AG09309 (cell line): ENCODE measurements at places on chromosomes 16 and 17.

DNA sequence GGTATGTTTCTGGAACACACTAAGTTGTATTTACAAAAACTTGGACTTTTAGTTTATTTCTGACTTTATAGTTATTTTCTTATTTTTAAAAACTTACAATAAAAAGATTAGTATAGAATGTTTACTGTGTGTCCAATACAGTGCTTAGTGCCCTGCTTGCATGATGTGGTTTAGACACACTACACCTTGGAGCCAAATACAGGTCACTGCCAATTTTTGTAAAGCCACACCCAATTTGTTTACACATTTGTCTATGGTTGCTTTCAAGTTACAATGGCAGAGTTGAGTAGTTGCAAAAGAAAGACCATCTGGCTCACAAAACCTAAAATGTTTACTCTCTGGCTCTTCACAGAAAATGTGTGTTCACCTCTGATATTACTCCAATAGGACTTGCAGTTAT lies 807.1 kb downstream of the KCNJ2 start:
- DNase-seq: no peak

- no peak for DNase-seq
These were observed 376.1 kb upstream of the ERCC4 start for GRCh38 chr16:13543850-13544249.

GRCh38 chr16:49179714-49180330 lies 101.8 kb downstream of the CBLN1 start:
- no peak for DNase-seq

GRCh38 chr17:17960500-17961030 lies 11.6 kb downstream of the TOM1L2 start:
- no peak for DNase-seq

- no peak for DNase-seq
These were observed 8.5 kb downstream of the GAA start for GRCh38 chr17:80109713-80110446.

DNA sequence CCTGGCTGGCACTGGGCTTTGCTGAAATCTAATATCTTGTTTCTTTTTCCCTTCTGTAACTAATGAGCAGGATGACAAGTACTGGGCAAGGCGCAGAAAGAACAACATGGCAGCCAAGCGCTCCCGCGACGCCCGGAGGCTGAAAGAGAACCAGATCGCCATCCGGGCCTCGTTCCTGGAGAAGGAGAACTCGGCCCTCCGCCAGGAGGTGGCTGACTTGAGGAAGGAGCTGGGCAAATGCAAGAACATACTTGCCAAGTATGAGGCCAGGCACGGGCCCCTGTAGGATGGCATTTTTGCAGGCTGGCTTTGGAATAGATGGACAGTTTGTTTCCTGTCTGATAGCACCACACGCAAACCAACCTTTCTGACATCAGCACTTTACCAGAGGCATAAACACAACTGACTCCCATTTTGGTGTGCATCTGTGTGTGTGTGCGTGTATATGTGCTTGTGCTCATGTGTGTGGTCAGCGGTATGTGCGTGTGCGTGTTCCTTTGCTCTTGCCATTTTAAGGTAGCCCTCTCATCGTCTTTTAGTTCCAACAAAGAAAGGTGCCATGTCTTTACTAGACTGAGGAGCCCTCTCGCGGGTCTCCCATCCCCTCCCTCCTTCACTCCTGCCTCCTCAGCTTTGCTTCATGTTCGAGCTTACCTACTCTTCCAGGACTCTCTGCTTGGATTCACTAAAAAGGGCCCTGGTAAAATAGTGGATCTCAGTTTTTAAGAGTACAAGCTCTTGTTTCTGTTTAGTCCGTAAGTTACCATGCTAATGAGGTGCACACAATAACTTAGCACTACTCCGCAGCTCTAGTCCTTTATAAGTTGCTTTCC lies 56.0 kb downstream of the HLF start:
- DNase-seq: no peak
